Stimulated activated CD4-positive, alpha-beta T cell treated with anti-CD3 and anti-CD28 coated beads, TNF-alpha, amount 100 ng/mL, for 1 hour (primary cell): ENCODE measurements at places on chromosomes 2 and 18.

- no peak for DNase-seq
Observed at GRCh38 chr2:145303536-145303935, 783.6 kb upstream of the ZEB2 start.

DNA sequence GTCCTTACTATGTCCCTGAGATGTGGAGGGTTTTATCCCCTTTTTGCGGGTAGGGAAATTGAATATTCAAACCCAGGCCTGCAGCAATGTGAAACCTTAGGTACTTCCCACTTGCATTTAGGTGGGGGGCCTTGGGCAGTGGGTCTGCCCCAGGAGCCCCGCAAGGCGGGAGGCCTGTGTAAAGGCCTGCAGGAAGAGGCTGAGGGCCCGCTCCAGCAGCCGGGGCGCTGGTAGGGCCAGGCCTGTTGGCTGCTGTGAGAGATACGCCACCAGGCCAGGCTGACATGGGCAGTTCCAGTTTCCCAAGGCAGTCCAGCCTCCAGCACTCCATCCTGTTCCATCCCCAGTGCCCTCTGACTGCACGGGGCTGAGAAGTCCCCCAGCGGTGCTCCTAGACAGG lies 64.2 kb downstream of the GBX2 start:
- DNase-seq, result no peak

GRCh38 chr2:75710220-75710576 lies 517 bp downstream of the GCFC2 start:
- DNase-seq, result no peak

GRCh38 chr18:6031002-6031401 lies 135.7 kb upstream of the TMEM200C start:
- no peak for DNase-seq

DNA sequence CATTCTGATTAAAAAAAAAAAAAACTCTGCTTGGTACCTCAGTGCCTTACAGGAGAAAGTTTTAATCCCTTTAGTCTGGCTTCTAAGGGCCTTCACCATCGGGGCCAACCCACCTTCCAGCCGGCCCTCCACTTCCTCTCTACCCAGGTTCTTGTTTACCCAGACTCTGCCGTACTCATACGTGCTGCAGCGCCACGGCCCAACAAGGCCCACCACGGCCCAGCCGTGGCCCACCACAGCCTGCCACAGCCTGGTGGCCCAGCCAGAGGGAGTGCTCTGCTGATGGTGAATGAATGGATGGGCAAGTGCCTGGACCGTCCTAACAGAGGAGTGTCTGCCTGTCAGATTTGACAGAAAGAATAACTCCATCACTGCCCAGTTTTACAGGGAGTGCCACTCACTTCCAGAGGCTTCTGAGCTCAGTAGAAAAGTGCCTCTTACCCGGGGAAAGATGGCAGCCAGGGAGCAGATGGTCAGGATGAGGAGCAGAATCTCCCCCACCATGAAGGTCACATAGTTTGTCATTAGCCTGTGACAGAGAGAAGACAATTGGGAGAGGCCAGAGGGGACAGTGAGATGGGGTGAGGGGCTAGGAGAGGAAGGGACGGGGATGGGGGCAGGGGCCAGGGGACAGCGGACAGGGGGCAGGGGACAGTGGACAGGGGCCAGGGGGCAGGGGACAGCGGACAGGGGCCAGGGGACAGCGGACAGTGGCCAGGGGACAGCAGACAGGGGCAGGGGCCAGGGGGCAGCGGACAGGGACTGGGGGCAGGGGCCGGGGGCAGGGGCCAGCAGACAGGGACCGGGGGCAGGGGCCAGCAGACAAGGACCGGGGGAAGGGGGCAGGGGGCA lies 38.2 kb downstream of the CENPO start:
- no peak for DNase-seq

DNA sequence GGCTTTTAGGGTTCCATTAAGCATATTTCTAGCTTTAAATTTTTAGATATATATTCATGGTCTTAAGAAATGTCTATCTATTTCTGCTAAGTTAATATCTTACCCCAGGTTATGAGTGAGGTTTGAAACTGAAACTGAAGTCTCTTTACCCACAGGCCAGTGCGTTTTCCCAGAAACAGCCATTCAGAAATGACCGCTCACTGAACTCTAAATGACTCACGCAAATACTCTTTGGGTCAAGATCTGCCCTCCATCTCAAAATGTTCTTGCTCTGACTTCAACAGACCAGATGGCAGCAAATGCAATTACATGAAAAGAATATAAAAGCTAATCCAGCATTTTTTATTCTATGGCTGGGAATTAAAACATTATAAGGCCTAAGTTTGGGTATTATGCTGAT lies 315.2 kb downstream of the TDRD15 start:
- DNase-seq, result no peak

DNA sequence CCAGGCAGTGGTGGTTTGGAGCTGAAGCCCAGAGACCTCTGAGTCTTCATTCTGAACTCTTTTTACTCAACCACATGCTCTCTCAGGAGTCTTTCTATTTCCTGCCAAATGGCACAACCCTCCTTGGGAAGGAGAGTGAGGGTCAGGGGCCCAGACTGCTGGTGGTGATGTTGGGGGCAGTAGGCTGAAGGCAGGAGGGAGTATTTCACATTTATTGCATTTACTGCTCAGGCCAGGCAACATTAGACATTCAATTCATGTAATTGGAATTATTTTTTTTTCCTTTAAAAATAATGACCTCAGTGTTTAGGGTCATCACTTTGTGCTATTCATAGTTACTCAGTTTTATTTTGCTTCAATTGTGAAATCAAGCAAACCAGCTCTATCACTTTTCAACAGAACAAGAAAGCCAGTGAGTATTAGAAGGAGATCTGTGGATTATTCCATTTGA lies 311.3 kb upstream of the NT5C1B start:
- DNase-seq, result no peak

GRCh38 chr2:120973196-120973595 lies 237.5 kb downstream of the GLI2 start:
- DNase-seq, result no peak

DNA sequence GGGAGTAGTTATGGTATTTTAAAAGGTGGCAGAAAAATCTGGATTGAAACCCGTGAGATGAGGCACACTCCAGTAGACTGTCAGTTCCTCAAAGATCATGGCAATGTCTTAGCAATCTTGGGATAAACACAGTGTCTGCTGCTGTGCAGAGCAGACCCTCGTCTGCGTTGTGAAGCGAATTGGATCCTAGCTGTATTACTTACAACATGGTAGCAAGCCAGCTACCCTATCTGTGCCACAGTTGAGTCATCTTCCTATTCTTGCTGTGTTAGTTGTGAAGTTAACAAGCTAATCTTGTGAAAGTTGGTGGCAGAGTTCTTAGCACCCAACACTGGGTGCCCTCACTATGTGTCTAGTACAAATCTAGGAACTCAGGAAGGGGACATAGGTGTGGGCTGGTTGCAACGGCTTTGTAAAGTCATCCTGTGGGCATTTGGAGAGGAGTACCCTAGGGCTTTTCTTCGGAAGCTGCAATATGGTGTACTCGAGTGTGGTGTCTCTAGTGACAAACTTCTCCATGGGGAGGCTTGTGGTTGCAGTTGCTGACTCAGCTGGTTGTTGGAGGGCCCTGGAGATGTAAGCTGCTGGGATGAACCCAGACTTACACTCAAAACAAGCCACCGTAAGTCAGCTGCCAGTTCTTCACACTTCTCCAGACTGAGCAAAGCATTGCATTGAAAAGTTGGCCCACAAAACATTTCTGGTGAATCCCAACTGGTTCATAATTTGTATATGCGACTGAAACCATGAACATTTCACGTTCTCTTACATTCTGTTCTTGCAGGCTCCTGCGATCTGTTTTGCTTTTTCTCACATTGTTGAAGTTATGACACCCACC lies 61.5 kb downstream of the ADCYAP1 start:
- no peak for DNase-seq

DNA sequence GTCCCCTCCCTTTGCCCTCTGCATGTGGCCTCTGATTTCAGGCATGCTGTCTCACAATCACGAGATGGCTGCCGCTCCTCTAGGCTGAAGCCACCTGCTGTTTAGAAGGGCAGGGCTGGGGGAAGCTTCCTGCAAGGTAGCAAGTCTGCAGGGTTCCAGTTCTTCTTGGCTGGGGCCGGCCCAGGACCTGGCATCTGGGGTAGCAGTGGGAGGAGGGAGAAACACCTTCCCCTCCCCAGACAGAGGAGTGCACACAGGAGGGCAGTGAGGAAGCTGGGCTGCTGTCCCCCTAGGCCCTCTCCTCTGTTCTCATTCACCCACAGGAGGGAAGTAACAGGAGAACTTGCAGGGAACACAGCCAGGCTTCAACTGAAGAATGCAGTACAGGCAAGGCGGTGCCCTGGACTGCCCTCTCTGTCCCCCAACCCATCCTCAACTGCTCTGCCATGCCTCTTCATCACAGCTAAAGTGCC lies 345.9 kb upstream of the HS6ST1 start:
- DNase-seq, result no peak

GRCh38 chr2:166373951-166374350 lies 1.8 kb downstream of the SCN9A start:
- no peak for DNase-seq

- DNase-seq, result no peak
Observed at GRCh38 chr2:220985561-220985960, 586.5 kb downstream of the EPHA4 start.

DNA sequence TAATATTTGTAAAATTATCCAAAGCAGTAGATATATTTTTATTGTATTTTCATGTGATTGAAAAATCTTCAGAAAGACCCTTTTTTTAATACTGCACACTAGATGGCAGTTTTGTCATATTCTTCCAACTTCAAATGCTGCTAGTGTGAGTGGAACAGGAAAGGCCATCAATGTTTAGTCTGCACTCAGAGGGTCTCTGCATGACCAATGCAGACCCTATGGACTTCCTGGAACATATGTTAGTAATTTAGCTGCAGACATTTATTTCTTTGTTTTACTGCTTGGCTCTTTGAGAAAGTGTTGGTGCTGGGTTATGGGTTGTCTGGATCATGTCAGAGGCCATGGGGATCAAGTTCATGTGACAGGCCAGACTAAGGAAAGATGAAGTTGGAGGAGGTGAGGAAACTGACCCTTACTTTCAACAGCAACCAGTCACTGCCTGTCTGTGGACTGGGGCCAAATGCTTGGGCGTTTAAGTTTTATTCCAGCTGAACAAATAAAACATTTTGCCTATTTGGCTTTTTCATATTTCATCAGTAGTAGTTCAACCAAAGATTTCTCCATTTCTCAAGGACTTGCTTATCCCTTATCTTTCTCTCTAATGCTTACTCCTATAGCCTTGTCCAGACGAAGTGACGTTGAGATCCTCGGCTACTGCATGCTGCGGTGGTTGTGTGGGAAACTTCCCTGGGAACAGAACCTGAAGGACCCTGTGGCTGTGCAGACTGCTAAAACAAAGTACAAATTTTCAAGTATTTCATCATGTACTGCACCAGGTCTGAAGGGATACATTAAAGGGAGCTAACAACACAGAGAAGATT lies 84.8 kb downstream of the VRK2 start:
- DNase-seq, result no peak

GRCh38 chr2:15761056-15761455 lies 169.4 kb downstream of the DDX1 start:
- no peak for DNase-seq

DNA sequence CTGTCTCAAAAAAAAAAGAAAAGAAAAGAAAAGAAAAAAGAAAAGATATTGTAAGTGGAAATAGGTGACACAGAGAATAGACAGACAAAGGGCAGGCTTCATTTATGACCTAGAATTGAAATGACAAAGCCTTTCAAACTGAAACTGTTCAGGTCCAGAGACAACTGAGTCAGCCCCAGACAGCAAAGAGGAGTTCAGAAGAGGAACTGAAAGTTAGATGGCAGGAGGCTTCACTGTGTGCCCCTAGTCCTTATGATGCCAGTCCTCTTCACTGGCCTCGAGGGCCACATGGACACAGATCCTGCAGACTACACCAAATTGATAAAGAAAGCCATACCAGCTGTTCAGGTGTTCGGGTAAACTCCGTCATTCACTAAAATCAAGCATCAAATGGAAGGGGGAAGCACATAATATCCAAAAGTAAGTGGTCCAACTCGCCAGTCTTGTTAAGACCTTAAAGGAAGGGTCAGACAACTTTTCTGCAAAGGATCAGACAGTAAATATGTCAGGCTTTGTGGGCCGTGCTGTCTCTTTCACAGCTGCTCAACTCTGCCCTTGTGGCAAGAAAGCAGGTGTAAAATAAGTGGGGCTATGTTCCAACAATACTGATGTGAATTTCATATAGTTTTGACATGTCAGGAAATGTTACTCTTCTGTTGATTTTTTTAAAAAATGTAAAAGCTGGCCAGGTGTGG lies 231.9 kb upstream of the MGAT5 start:
- no peak for DNase-seq

DNA sequence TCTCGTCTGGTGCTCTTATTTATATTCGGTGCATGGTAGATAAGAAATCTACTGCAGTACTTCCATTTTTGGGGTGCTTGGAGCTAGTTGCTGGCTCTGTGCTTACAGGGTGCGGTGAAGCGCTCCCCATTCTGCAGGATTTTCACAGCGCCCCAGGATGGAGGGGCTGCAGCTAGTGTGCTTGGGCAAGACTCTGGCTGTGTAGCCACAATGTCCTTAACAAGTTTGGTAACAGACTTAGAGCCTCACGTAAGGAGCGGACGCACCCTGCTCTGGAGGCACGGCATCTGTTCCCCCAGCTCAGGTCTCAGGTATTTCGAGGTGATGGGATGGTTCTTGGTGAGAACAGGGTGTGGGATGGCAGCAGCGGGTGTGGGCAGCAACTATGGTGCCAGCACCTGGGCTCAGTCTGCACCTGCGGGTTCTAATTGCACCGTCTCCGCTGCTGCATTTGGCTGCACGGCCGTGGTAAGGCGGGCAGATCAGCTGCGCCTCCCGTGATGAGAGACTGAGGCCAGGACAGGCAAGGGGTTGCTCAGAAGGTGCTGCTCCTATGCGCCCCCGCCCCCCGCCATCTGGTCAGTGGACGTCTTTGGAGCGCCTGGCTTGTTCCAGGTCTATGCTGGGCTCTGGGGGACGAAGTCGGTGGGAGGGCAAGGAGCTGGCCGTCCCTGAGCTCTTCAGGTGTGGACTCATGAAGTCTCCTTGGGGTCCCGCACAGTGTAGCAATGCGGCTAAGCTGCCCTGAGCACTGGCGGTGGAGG lies 20.1 kb upstream of the ALLC start:
- no peak for DNase-seq

GRCh38 chr18:44453505-44453904 lies 227.2 kb upstream of the SETBP1 start:
- DNase-seq, result no peak

GRCh38 chr2:51734115-51734514 lies 702.2 kb upstream of the NRXN1 start:
- no peak for DNase-seq

DNA sequence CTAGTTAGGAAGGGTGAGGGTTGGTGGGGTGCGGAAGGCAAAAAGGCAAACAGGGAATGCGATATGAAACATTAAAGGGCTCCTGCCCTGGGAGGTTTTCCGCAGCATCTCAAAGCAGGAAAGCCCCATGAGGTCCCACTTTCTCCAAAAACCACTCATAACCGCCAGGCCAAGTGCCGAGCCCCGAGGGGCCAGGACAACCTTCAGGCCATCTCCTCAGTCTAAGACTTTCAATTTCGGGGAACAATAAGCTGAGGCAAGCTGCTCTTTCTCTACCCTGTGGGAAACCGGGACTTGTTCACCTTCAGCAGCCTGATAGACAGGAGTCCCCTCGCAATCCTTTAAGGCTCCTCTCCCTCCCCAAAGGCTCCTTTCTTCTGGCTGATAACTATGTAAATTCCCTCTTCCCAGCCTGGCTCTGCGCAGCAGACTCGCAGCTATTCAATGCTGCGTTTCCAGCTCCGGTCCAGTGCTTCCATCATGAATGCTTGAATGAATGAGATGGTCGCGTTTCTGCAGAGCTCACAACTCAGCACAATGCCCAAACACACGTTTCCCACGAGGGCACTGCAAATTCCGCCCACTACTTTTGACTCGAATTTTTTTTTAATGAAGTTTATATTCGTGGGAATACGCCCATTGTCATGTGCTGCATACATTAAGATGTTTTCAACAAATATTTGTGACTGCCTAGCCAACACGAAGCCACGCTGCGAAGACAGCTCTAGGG lies 1.4 kb downstream of the LAMA1 start:
- no peak for DNase-seq
